Activated T-helper 1 cell treated with anti-CD3 and anti-CD28 coated beads, Interleukin-2, amount 50 U/mL, for 16 hours (primary cell): ENCODE measurements at places on chromosomes 4 and X.

DNA sequence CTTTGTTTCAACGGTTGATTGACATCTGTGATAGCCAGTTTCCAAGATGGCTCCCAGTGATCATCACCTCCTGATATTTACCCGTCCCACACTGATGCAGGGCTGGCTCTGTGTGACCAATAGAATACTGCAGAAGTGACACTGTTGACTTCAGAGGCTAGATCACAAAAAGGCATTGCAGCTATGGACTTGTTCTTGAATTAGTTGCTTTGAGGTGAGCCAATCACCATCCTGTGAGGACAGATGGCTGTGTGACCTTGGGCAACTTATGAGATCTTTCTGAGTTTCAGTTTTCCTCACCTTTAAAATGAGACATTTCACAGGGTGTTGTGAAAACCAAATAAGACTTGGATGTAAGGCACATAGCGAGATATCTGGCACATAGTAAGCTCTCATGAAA is 1.8 kb upstream of the GPR82 start:
- no peak for DNase-seq

- no peak for DNase-seq
Measured at GRCh38 chr4:58515226-58515625, 1405.0 kb upstream of the IGFBP7 start.

- DNase-seq = no peak
Measured at GRCh38 chr4:13543032-13543838, 1.1 kb downstream of the NKX3-2 start.

- DNase-seq = no peak
Measured at GRCh38 chr4:176339936-176340761, 20.4 kb downstream of the SPCS3 start.

GRCh38 chr4:76061982-76062381 is 12.5 kb upstream of the ART3 start:
- no peak for DNase-seq

- no peak for DNase-seq
Measured at GRCh38 chr4:40626183-40626990, 3.3 kb downstream of the RBM47 start.

DNA sequence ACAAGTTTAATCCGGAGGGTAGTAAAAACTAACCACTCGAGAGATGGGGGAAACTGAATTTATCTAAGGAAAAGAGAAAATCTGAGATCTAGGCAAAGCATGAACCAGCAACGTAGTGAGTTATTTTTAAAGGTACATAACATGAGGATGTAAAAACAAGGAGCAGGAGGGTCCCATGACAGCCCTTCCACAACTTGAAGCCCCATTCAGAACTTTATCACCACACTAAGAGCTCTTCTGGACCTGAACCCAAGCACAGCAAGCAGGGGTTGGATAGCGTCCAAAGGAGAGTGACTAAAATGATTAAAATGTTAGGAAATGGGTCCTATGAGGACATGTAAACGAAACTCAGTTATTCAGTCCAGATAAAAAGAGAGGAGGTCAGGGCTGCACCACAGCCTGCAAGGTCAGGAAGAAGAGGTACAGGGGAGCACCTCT is 16.2 kb downstream of the SH3RF1 start:
- no peak for DNase-seq

GRCh38 chr4:119212964-119213606 is 572 bp downstream of the USP53 start:
- DNase-seq = peak; percentile 46

DNA sequence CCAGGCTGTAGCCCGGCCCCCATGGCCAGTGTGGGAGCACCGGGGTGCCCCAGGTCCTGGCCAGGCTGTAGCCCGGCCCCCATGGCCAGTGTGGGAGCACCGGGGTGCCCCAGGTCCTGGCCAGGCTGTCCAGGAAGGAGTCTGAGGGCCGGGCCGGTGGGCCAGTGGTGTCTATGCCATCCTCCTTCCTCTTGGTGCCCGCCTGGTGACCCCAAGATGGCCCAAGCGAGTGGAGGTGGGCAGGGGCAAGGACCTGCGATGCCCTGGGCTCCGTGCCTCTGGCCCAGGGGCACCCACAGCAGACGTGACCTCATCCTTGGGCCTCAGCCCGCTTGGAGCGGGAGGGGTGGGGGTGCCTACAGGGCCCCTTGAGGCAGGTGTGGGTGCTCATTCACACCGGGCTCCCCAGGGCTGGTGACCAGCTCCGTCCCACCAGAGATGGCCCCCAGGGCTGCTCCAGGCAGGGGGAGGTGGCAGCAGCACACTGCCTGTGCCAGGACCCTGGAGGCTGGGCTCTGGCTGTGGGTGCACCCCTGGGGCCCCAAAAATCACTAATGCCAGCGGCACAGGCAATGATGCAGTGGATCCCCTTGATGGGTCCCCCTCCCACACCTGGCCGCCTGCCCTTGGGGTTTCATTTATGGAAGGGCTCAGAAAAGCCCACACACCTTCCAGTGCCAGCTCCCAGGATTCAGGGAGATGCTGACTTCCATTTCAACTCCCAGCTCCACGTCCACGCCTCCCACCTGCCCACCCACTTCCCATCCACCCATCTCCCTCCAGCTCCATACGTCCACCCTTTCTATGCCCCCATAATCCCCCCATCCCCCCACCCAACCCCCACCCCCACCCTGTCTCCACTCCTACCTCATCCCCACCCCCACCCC is 35.8 kb downstream of the TACC3 start:
- no peak for DNase-seq

- DNase-seq = no peak
Measured at GRCh38 chrX:40885989-40886388, 150.6 kb upstream of the MED14 start.

DNA sequence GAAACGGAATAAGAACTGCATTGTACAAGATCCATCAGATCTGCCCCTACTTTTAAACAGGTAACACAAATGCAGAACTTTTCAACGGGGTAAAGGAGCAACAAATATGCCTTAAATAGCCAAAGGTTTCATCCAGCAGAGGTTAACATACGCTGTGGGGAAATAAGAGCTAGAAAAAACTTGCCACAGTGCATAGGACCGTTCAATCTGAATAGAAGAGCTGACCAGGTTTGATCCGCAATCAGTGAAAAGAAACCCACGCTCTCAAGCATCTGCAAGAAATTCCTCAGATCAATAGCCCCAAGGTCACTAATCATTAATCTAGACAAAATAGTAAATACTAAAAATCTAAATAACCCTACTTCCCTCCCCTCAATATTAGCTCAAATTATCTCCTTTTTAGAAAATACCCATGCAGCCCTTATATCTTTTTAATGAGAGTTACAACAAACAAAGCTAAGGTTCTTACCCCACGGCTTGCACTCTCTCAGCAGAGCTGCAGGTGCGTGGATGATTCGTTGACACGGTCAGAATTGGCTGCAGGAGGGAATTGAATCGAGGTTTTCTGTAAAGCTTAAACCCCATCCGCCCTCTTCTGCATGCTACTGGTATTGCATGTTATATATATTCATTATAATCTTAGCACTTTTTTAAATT is at the start of gene TLR10:
TSS of gene TLR10 (minus strand) at position 539 of the 657 bp plus-strand sequence. CDS start 7,400 bp downstream, outside the sequence.
- DNase-seq = no peak

DNA sequence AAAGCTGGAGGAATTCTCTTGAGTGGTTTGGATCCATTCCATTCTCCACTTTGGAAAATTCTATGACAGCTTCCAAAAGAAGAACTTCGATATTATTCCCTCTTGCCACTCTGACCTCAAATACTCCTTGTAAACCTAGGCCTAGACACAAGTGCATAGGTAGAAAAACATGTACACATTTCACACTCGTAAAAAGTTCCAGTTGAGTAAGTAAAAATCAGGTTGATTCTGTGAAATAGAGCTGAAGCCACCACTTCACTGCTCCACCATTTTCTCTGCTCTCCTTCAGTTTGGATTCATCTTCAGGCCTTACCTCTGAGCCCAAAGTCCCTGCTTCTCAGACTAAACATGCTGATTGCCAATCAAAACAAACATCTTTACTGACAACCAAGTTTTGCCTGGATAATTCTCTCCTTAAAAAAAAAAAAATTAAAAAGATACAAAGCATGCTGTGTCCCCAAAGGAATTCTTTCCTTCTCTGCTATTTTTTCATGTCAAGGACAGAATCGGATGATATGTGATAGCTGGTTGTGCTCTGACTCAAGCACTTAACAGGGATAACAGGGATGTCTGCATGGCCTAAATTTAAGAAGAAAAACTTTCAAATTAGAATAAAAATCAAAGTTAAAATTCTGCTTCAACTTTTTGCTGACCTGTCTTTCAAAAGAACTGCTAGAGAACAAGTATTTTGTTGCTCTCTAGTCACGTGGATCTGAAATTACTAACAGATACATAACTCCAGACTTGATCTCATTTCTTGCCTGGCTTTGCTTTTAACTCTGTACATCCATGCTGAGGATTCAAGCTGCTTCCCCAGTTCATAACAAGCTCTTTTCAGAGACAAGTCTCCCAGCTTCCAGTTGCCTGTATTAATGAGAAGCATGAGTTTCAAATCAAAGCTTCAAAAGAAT is 420.9 kb upstream of the INTU start:
- no peak for DNase-seq

DNA sequence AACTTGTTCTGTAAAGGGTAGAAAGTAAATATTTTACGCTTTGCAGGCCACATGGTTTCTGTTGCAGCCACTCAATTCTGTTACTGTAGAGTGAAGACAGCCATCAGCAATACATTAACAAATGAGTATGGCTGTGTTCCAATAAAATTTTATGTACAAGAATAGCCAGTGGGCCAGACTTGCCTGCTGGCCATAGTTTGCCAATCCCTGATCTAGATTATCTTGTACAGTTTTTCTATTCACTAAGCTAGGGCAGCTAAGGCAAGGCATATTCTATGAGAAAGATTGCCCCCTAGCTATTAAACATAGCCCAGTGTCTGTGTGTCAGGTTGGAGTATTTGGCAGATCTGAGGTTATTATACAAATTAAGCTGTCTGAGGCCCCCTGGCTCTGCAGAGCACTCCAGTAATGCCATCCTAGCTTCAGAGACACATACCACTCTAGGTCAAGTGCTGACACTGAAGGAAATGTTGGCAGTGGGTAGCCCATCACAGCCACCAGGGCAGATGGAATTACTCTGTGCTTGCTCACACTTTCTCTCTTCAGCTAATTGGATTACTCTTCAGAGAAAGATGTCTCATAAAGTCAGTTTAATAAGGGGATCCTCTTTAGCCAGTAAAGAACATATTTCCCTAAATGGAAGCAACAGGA is 40.7 kb downstream of the MTTP start:
- no peak for DNase-seq

- DNase-seq = no peak
Measured at GRCh38 chr4:12123707-12124106, 695.0 kb upstream of the HS3ST1 start.

DNA sequence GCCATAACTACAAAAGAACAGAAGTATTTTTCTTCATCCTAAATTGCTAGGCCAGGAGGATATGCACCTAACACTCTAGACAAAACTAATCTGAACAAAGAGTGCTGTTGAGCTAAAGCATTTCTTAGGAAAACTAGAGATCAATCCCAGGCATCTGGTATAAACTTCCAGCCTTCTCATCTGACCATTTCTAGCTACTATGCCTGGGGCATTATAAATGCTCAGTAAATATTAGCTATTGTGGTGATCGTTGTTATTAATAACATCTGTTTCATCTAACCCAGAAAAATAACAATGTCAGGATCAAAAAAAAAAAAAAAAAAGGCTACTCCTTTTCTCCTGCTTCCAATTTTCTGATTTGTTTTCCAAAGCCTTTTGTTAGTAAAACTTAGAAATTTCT is 7.7 kb upstream of the SLC10A6 start:
- DNase-seq = no peak

- DNase-seq = no peak
Measured at GRCh38 chr4:105858466-105859040, 36.7 kb upstream of the NPNT start.

DNA sequence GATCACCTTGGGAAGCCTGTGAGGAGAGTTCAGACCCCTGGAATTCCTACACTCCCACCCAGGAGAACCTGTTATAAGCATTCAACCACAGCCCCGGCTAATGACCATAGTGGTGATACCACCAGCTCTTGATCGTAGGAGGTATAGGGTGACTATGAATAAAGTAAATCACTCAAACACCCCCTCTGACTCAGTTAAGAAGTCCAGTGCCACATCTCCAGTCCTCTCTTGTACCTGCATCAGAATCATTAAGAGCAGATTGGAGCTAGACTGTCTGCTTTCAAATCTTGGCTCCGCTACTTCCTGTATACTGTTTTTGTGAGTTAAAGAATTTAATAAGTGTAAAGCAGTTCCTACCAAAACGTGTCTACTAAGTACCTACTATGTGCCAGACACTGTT is 565.1 kb upstream of the DIPK2B start:
- DNase-seq = no peak

- no peak for DNase-seq
Measured at GRCh38 chr4:142265946-142266345, 580.2 kb downstream of the INPP4B start.

- DNase-seq = no peak
Measured at GRCh38 chr4:80096175-80096850, 23.3 kb upstream of the ANTXR2 start.

GRCh38 chr4:89723096-89723495 is 113.9 kb downstream of the SNCA start:
- no peak for DNase-seq

DNA sequence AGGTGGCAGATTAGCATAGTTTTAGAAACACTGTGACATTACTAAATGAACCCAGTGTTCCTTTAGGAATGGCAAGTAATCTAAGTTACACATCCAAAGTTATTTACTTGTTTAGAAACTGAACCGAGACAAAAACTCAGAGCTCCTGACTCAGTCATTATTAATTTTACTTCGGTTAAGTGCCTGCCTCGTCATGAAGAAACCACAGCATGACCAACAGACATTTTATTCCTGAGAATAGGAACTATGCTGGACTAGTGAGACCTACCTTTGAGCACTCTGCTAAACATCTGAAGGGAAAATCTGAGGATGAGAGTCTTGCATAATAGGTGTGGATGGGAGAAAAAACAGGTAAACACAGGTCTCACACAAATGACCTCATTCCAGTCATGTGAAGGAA is 2.5 kb downstream of the BEX1 start:
- no peak for DNase-seq

DNA sequence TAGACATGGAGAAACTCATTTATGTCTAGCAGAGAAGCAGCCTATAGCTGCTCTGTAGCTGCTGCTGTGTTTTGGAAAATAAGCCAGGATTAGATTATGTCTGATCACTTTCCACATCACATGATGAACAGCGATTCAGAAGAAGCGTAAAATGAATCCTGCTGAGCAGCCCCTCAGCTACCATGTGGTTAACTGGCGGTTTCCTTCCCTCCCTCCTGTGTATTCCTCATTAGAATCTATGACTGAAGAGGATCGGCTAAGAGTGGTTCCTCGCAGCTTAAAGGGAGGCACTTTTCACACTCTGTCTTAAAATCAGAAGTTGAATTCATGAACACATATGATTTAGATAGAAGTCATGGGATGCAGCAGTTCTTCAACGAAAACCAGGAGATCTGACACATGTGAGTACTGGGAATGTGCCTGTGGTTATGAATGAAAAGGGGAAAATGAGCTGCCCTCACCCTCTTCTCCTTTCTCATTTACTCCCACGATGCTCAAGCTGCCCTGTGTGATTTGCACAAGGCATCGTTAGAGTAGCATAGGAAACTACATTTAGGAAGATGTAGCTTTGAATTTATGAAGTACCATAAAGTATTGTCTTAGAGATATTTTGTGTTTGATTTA is at the start of gene PPEF1:
TSS of gene PPEF1 (plus strand) at position 220 of the 624 bp plus-strand sequence. CDS start at position 356, 136 bp downstream.
- no peak for DNase-seq

- peak; percentile 36 for DNase-seq
Measured at GRCh38 chr4:7759216-7759615, 180.4 kb downstream of the AFAP1 start.
